Endothelial cell (in vitro differentiated cells): ENCODE measurements at places on chromosomes 5 and 9.

GRCh38 chr5:68054638-68055037 is 160.9 kb upstream of the PIK3R1 start:
- H3K4me3 ChIP-seq = no peak overlapping the region
- peak overlapping the region; percentile 20 for H3K27ac ChIP-seq
- no peaks in the 10 kb centered on the region for H3K36me3 ChIP-seq

DNA sequence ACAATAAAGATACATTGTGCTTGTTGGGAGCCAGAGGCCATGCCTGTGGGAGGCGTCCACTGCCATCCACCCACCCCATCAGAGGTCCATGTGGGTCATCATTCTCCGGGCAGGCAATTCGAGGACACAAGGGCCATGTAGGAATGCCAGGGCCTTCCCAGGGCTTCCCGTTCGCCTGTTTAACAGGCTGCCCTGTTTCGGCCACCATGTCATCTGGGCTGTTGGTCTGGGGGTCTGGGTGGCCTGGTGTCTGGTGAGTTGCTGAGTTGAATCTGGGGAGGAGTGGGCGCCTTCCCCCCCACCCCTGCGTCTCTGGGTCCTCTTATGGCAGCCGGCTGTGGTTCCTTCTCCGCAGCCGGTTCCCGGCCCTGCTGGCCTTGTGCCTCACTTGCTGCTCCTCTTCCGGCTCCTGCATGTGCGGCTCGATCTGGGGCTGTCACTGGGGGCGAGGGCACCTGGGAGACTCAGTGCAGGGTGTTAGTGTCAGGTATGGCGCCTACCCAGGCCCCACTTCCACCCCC is 117.4 kb downstream of the WNK2 start:
- H3K36me3 ChIP-seq = no peaks in the 10 kb centered on the region
- no peak for DNase-seq
- no peak overlapping the region for H3K27ac ChIP-seq

DNA sequence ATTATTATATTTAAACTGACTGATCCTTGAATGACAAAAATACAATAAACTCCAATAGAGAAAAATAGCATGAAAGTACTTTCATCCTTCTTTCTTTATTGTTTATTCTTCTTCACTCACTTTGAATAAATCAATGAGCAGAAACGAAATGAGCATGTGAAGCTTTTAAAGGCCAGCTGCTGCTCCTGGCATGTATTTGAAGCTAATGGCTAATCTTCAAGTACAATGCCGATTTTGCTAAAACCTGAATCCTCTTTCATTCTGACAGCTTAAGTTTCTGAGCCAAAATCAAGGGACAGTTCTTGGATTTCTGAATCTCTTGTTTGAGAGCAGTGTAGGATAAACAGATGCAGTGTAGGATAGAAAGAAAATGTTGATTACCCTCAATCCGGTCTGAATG is 237.3 kb downstream of the CDH10 start:
- no peak for DNase-seq
- no peaks in the 10 kb centered on the region for H3K36me3 ChIP-seq
- no peak overlapping the region for H3K27ac ChIP-seq
- H3K27me3 ChIP-seq = no peaks in the 10 kb centered on the region
- H3K4me3 ChIP-seq = no peak overlapping the region

DNA sequence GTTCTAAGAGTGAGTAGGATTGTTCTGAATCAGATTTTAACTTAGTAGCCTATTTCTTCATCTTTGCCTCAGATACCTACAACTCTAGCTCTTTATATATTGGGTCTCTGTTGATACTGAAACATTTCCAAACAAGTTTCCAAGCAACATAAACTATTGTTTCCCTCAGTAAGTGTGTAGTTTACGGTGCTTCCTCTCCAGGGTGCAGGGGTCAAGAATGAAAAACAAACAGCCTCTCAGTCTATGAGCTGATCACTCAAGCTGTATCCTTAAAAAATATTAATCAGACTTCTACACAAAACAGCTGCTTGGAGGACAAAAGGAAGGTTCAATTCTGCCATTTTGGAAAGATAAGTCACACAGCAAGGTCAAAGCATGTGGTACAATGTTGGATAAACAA is 75.0 kb downstream of the ADAMTS12 start:
- no peak for DNase-seq
- peaks cover 13% of the 10 kb centered on the region for H3K4me1 ChIP-seq
- no peaks in the 10 kb centered on the region for H3K36me3 ChIP-seq
- peak overlapping the region; percentile 83 for H3K27ac ChIP-seq

DNA sequence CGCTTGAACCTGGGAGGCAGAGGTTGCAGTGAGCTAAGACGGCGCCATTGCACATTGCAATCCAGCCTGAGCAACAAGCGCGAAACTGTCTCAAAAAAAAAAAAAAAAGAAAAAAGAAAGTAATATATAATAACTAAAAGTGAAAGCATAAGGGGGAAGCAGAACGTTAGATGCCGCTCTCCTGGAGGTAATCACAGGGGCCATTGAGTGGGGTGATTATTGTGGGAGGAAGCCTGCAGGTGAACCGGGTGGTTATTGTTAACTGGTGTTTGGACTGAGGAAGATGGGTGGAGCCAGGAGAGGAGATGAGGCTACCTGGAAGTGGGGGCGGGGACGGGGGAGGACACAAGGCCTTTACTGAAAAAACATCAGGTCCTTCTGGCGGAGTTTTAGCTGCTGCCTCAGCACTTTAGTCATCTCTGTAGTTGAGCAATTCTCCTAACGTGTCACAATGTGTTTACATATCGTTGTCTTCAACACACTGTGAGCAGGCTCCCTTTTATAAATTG is 5.3 kb upstream of the TJP2 start:
- no peak overlapping the region for H3K27ac ChIP-seq
- H3K27me3 ChIP-seq = peaks cover 5% of the 10 kb centered on the region
- DNase-seq = no peak
- peaks cover 29% of the 10 kb centered on the region for H3K36me3 ChIP-seq
- H3K4me1 ChIP-seq = peaks cover 40% of the 10 kb centered on the region
- H3K4me3 ChIP-seq = no peak overlapping the region

DNA sequence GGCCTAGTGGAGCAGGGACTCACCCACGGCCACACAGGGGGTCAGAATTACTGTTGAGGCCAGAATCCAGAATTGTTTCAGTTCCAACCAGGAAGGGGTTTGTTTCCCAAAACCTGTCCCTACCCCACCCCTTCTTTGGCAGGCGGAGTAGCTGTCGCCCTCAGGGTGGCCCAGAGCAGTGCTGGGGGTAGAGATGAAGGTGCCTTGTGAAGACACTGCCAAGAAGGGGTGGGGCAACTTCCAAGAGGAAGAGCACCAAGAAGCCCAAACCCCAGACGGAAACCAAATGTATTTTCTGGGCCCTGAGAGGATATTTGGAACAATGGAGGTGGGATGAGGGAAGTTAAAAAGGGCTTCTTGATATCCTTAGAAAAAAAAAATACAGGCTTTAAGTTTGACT is 11.4 kb upstream of the NDST1 start:
- peak overlapping the region; percentile 87 for H3K27ac ChIP-seq
- H3K4me3 ChIP-seq = no peak overlapping the region
- H3K36me3 ChIP-seq = peaks cover 21% of the 10 kb centered on the region
- DNase-seq = no peak
- peaks cover 71% of the 10 kb centered on the region for H3K4me1 ChIP-seq

DNA sequence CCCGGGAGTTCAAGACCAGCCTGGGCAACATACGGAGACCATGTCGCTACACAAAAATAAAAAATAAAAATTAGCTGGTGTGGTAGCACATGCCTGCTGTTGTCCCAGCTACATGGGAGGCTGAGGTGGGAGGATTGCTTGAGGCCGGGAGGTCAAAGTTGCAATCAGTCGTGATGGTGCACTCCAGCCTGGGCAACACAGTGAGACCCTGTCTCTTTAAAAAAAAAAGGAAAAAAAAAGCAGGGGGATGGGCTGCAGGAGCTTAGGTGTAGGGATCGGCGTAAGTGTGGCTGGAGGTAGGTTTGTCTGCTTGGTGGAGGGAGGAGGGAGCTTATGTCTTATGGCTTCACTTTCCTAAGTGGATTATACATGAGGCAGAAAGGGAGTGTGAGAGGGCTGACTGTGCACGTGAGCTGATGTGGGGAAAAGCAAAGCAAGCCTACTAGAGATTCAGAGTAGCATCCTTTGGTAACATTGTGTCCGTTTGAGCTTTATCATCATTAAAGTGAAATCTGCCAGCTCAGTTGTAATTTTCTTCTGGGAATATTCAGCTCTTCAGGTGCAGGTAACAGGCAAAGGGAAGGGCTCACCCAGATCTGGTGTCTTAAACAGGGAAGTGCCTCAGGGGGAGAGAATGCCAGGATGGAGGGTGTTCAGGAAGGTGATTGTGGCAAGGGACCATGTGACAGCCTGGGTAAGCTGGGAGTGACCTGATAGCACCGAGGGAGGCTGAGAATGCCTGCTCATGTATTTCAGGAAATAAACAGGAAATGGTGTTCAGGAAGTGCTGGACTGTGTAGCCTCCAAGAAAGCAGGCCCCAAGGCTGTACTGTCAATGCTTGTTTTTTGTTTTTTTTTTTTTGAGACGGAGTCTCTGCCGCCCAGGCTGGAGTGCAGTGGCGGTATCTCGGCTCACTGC is 17.6 kb upstream of the SETX start:
- DNase-seq = peak; percentile 61
- peak overlapping the region; percentile 100 for H3K27ac ChIP-seq
- H3K4me3 ChIP-seq = peak overlapping the region; percentile 79
- H3K27me3 ChIP-seq = peaks cover 10% of the 10 kb centered on the region
- peaks cover 20% of the 10 kb centered on the region for H3K36me3 ChIP-seq

DNA sequence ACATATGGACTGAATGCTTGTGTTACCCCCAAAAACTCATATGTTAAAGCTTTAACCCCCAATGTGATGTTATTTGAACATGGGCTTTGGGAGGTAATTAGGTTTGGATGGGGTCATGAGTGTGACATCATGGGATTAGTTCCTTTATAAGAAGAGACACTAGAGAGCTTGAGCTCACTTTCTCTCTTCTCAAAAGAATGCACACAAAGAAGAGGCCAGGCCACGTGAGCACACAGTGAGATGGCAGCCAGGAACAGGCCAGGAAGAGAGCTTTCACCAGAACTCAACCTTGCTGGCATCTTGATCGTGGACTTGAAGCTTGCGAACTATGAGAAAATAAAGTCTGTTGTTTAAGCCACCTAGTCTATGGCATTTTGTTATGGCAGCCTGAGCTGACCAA is 360.6 kb downstream of the NR2F1-AS1 start:
- H3K4me3 ChIP-seq = no peak overlapping the region
- H3K27ac ChIP-seq = no peak overlapping the region
- no peak for DNase-seq
- no peaks in the 10 kb centered on the region for H3K36me3 ChIP-seq
- no peaks in the 10 kb centered on the region for H3K4me1 ChIP-seq
